Breast epithelium (tissue), 4 donors: ENCODE measurements at places on chromosomes 7 and 10. TPM values are rescaled to one million over a fixed set of nuclear protein-coding genes. Genes with fewer than 3 reads are reported as not detected.
A peak's percentile ranks its signal among the peaks of the same experiment; 100 is the strongest.

ACTR3C gene
- 30.2 TPM for total RNA-seq

TET1 gene
- total RNA-seq, result 6.9 TPM

DNA sequence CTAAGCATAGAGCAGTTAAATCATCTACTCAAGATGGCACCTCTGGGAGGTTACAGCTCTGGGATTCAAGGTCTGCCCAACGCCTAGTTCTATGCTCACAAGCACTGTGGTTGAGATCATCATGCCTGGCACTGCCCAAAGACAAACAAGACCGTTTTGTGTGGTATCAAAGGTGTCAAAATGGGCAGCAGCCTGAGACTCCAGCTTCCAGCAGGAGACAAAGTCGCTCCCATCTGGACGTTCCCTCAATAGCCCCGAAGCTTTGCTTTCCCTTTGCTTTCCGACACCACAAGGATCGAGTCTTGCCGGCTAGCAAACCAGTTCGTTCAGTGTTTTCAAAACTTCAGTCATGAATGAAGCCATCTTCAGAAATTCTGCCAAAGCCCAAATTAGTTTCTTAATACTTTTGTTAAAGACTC is 5.1 kb downstream of the HABP2 start:
- H3K36me3 ChIP-seq, result no peaks in the 10 kb centered on the region
- H3K4me3 ChIP-seq, result peak overlapping the region; percentile 34
- no peaks in the 10 kb centered on the region for H3K27me3 ChIP-seq
- DNase-seq, result peak; percentile 74
- peaks cover 10% of the 10 kb centered on the region for H3K4me1 ChIP-seq

DNA sequence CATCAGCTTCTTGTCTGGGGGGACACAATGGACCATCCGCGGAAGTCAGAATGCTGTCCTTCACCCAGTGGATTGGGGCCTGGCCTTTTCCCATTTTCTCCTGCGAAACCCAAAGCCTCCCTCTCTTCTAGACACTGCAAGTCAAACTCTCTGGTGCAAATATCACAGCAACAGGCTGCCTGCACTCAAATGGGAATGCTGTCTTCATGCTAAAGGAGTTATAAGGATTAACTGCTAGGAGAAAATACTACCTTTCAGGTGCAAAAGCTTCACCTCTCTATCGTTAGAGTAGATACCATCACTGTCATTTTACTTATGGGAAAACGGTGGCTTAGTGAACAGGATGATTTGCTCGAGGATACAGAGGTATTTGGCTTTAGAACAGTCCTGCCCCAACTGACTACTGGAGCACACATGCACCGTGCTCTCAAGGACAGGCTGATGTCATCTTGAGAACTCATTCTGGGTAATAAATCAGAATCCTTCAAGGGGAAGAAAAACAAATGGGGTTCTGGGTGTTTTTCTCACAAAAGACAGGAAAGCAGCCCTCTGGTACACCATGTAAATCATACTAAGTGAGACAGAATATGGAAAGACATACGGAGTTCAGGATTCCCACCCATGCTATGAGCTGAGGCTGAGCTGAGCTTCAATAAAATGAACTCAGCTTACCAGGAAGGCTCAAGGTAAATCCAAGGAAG is 100.9 kb downstream of the SAMD9 start:
- H3K4me3 ChIP-seq, result no peak overlapping the region
- H3K4me1 ChIP-seq, result no peaks in the 10 kb centered on the region
- no peak overlapping the region for H3K27ac ChIP-seq
- H3K27me3 ChIP-seq, result no peaks in the 10 kb centered on the region
- DNase-seq, result no peak

DNA sequence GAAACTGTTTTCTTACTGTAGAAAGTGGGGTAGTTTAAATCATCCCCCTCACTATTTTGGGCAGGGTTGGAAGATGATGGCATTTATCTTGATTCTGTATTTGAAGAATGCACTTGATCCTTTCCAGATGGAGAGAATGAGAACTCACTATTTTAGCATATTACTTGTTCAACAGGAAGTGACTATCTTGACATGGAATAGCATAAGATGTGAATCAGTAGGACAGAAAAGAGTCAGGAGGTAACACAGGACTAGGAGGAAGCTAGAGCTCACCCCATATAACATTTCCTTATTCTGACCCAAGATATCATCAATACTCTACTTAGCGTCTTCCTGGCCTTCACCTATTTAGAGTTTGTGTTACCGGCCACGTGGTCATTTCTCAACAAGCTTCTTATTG is 400.2 kb downstream of the PHTF2 start:
- H3K27ac ChIP-seq, result no peak overlapping the region
- no peaks in the 10 kb centered on the region for H3K27me3 ChIP-seq

- peak overlapping the region; percentile 74 for H3K27ac ChIP-seq
- no peaks in the 10 kb centered on the region for H3K36me3 ChIP-seq
- H3K27me3 ChIP-seq, result no peaks in the 10 kb centered on the region
- peak; percentile 86 for DNase-seq
- H3K4me1 ChIP-seq, result peaks cover 9% of the 10 kb centered on the region
Observed at GRCh38 chr7:1455241-1455939, 3.9 kb downstream of the MICALL2 start.

- no peak for DNase-seq
- no peaks in the 10 kb centered on the region for H3K4me1 ChIP-seq
- H3K4me3 ChIP-seq, result no peak overlapping the region
- H3K27me3 ChIP-seq, result no peaks in the 10 kb centered on the region
- no peak overlapping the region for H3K27ac ChIP-seq
Observed at GRCh38 chr7:105800442-105800841, 76.0 kb downstream of the ATXN7L1 start.

DNA sequence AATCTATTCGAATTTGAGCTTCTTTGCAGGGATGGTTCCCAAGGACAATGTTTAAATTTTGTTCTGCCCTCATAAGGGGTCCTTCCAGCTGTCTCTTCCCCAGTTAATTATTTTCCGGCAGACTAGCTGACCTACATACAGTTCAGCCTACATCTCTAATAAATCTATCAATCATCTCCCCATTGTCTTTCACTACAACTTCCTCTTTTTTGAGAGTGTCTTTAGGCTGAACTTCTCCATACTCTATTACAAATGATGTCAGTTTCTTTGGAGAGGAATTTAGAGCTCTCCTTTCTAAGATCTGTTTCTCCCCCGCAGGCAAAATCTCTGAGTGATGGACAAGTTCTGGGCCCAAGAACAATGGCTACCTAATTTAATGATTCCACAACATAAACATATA is 122.2 kb downstream of the PCLO start:
- H3K27me3 ChIP-seq, result no peaks in the 10 kb centered on the region
- H3K27ac ChIP-seq, result no peak overlapping the region
- H3K36me3 ChIP-seq, result no peaks in the 10 kb centered on the region
- no peak overlapping the region for H3K4me3 ChIP-seq

DNA sequence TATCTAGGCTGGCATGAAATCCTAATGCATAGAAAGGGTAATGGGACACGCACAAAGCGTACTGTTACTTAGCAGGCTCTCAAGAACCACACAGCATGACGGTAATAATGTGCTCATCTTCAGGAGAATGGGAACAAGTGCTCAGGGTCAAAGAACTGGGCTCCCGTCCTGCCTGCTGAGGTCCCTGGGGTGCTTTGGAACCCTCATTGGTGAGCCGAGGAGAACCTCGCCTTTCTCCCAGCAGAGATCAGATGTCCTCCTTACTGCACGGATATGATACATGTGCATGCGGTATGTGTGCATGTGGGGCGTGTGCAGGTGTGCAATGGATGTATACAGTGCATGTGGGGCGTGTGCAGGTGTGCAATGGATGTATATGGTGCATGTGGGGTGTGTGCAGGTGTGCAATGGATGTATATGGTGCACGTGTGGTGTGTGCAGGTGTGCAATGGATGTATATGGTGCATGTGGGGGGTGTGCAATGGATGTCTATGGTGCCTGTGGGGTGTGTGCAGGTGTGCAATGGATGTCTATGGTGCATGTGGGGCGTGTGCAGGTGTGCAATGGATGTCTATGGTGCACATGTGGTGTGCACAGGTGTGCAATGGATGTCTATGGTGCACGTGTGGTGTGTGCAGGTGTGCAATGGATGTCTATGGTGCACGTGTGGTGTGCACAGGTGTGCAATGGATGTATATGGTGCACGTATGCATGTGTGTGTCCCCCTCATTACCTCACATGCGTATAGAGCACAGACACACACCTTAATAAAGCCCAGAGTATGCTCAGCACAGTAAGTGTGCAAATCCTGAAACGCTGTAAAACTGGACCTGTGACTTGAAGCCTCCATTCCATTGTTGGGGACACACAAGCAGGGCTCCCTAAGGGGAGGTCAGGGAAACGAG is 336.3 kb downstream of the PTPRN2 start:
- no peak for DNase-seq
- no peaks in the 10 kb centered on the region for H3K36me3 ChIP-seq
- H3K27me3 ChIP-seq, result no peaks in the 10 kb centered on the region
- no peak overlapping the region for H3K27ac ChIP-seq
- no peak overlapping the region for H3K4me3 ChIP-seq
